ENCODE measurements at places on chromosomes 6 and 20.

- DNase-seq, result no peak
These were observed 166.1 kb downstream of the GMPR start for GRCh38 chr6:16404456-16404855.

GRCh38 chr6:95686272-95686671, 108.9 kb downstream of the MANEA start:
- DNase-seq, result no peak

GRCh38 chr20:539848-540247, 3.7 kb downstream of the CSNK2A1 start:
- no peak for DNase-seq

DNA sequence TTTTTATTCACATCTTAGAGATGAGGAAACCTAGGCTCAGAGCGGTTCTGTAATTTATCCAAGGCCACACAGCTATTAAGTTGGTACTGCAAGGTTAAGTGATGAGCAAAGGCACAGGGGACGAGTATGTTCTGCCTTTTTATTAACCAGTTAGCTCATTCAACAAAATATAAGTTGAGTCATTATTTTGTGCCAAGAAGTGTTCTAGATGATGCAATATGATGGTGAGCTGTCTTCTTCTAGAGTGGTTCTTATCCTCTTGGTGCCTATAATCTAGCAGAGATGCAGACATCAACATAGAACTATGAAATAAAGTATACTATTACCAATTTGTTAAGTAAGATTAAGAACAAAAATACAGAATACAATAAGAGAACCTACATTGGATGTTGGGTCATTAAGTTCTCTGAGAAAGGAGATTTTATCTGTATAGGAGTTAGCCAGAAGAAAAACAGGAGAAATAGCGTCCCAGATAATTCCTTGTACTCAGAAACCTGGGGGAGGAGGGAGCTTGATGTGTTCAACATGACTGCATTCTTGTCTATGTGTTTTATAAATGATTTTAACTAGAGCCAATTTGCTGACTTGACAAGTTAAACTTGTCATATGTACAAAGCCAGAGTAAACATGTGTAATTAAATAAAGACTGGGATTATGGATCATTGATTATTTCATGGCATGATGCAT, 122.3 kb downstream of the TBXT start:
- no peak for DNase-seq

DNA sequence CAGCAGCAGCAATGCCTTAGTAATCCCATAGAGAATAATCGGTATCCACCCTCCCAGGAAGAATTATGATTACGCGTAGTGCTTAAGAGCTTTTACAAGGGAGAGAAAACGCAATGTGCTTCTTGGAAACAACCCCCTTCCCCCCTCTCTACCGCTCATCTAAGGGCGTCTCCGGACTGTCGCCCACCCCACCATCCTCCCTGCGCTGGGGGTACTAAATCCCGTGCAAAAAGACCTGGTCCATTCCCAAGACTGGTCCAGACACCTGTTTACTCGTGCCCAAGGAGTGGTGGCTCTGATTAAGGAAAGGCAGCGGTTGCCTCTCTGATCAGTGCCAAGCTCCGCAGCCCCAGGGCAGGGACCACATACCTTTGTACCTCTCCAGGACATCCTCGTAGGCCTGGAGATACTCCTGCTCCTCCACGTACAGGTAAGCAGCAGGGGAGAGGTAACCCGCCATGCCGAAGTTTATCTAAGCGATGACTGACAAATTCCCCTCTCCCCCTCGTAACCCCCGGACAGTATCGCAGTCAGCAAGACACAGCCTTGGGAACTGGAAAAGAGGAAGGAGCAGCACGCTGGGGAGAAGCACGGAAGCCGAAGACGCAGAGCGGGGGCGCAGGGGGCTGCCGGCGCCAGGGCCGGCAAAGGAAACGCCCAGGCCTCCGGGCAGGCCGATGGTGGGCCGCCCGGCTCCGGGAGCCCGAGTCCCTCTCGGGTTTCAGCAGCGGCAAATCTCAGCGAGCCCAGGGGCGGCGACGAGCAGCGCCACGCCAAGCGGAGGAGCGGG, 112.0 kb upstream of the BEND6 start:
- DNase-seq, result no peak

- no peak for DNase-seq
These were observed 36.3 kb upstream of the RNF8 start for GRCh38 chr6:37317312-37318038.

- no peak for DNase-seq
These were observed 178.8 kb upstream of the PMEPA1 start for GRCh38 chr20:57888591-57888990.

- no peak for DNase-seq
These were observed 21.7 kb downstream of the TMC2 start for GRCh38 chr20:2557873-2558580.

GRCh38 chr6:10597499-10598001, 76.4 kb downstream of the GCNT2 start:
- DNase-seq, result no peak

DNA sequence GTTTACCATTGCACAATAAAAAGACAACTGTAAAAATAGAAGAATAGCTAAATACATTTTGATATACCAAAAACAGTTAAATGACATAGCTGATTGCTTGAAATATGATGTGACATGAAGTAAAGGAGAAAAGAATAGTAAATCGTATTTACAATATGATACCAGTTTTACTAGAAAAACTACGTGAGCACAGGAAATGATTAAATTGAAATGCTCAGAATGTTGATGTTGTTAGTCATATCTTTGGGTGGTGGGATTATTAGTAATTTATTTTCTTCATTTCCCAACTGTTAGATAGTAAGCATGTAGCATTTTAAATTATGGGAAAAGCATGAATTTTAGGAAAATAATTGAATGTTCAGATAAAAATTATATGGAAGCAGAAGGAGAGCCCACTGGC, 268.3 kb upstream of the TAB2 start:
- DNase-seq, result no peak

DNA sequence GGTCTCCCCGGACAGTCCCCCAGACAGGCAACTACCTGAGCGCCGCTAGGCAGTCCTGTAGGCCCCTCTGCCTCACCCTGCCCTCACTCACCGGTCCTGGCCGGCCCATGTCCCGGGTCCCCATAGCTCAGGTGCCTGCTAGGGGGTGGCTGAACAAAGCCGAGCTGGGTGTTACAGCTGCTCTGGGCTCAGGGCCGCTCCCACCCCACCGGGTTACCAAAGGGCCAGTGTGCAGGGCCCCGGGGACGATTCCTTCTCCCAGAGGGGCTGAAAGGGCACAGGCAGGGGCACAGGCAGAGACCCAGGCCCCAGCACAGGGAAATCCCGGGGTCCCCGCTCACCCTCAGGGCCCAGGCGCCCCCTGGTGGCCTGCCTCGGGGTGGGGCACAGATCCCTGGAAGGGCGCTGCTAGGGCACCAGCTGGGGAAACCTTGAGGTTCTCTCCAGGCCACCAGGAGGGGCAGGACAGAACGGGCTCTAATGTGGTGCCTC, 118.4 kb downstream of the GRM4 start:
- peak; percentile 6 for DNase-seq

- DNase-seq, result no peak
These were observed 1.4 kb downstream of the LRFN2 start for GRCh38 chr6:40585651-40586269.

DNA sequence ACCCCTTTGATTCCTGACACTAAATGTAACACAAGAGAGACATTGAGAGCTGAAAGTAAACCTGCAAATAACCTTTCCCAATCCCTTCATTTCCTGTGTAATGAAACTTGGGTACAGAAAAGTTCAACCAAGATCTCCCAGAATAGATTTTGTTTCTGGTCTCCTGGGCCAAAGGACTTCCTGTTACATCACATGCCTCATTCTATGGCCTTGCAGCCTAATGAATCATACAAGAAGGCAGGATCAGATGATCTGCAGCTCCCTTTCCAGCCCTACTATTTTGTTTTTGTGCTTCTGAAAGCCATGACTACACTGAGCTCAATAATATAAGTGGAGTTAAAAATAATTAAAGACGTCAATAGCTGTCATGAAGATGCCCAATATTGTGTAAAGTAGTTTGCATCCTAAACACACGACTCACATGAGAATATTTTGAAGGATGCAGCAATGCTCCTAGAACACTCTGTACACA, 73.4 kb upstream of the NOX3 start:
- DNase-seq, result peak; percentile 64

- DNase-seq, result peak; percentile 64
These were observed 20.0 kb downstream of the VEGFA start for GRCh38 chr6:43790031-43790430.

DNA sequence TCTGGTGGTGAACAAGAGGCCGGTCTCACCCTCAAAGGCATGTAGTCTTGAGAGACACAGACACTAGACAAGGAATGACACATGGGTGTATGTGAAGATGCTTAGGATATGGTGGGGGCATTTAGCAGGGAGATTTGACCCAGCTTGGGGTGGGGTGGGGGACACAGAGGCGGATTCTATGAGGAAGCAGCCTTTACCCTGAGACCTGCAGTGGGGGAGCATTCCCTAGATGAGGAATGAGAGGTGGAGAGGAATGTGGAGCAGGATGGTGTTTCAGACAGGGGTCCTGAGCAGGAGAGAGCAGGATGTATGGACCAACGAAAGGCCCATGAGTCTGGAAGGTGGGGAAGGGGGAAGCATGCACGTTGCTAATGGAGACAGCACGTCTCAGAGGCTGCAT, 57.8 kb downstream of the PHACTR3 start:
- no peak for DNase-seq

DNA sequence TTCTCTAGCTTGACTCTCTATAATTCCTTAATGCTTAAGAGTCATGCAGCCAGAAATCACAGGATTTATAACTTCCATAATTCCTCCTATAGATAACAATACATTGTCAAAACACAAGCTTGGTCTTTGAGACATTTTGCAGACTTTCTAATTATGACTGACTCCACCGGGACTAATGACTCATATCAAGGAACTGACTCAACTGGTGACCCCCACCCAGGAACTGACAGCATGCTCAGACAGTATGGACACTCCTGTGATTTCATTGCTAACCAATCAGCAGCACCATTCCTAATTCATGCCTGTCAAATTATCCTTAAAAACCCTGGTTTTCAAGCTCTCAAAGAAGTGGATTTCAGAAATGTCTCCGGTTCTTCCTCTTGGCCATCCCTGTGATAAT, 670.5 kb upstream of the IMPG1 start:
- no peak for DNase-seq

DNA sequence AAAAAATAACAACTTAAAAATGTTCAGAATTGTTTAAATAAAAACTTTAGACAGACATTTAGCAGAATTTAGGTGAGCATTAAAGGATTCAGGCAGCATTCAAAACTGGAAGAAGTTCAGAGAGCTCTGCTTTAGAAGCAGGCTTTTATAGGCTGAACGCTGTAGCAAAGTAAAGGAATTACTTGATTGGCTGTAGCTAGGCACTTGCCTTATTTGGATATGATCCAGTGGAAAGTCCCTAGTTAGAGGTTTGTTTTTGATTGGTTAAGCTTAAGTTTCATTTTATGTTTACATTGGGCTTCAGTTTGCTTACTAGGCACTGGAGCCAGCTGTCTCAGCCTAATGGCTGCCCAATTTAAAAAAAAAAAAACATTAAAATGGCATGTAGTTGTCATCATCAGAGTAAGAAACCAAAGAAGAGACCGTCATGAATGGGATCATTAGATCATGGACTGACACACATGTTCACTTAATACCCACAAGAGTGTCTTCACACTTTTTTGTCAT, 65.1 kb downstream of the CBFA2T2 start:
- DNase-seq, result peak; percentile 82

- no peak for DNase-seq
These were observed 261.0 kb downstream of the CDH26 start for GRCh38 chr20:60219231-60219630.

GRCh38 chr6:6823568-6824224, 235.2 kb downstream of the LY86 start:
- no peak for DNase-seq

GRCh38 chr6:32867022-32867477, 13.1 kb downstream of the PSMB9 start:
- DNase-seq, result no peak

DNA sequence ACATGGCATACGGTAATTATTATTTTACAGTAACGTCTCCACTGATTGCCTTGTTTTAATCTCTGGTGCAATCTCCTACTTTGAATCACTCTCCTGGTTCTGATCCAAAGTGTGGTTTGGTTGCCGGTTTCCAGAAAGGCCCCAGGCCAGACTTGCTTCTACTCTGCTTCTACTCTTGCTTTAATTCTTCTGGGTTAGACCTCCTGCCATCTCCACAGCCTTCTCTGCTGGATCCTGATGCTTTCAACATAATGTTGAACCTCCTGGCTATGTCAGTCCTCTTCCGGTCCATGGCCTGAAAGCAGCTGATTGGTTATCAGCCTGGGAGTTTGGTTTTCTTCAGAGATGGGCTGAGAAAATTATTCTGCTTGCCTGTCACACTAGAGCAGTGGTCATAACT, 266.5 kb upstream of the RIMS1 start:
- DNase-seq, result no peak

- DNase-seq, result no peak
These were observed 58.4 kb downstream of the TRERF1 start for GRCh38 chr6:42393339-42393738.

GRCh38 chr20:50398471-50398820, 111.7 kb upstream of the PTPN1 start:
- no peak for DNase-seq

DNA sequence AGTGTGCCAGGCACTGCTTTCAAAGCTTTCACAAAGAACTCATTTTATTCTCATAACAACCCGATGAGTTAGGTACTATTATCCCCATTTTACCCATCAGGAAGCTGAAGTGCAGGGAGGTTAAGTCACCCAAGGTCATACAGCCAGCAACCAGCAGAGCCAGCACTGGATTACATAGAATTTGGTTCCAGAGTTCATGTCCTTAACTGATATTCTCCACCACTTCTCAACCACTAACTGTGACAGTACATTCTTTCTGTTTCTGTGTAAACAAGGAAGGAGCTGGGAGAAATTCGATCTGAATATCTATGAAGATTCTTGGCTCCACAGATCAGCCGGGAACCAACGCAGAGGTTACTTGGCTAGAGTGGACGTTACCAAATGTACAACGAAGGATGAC, 98.0 kb downstream of the KIF16B start:
- no peak for DNase-seq

DNA sequence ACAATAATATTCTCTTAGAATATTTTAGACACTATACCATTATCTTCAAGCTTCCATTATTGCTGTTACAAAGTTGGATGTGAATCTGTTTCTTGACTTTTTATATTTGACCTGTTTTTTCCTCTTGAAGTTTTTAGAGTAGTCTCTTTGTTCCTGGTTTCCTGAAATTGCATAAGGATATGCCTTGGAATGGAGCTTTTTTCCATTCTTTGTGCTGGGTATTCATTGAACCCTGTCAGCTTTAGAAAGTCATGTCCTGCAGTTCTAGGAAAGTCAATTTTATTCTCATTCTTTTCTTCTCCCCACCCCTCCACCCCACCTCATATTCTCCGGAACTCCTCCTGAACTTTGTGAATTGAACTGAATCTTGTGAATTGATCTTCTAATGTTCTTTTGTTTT, 92.4 kb upstream of the FOXO3 start:
- no peak for DNase-seq

- DNase-seq, result no peak
These were observed 222.9 kb downstream of the PREX1 start for GRCh38 chr20:48604936-48605335.

- no peak for DNase-seq
These were observed 6.9 kb upstream of the SGK1 start for GRCh38 chr6:134324766-134325165.

Data from fibroblast of skin of left quadriceps (primary cell).